Breast epithelium (tissue), 4 donors: ENCODE measurements at places on chromosomes 7 and 10. TPM values are rescaled to one million over a fixed set of nuclear protein-coding genes. Genes with fewer than 3 reads are reported as not detected.
A peak's percentile ranks its signal among the peaks of the same experiment; 100 is the strongest.

- no peak for DNase-seq
Measured at GRCh38 chr10:18474118-18474455, 177.3 kb downstream of the NSUN6 start.

The NCF1 gene
- total RNA-seq = not detected

- no peak for DNase-seq
Measured at GRCh38 chr10:107418085-107418806, 253.7 kb upstream of the SORCS1 start.

The PRF1 gene
- total RNA-seq = 4.3 TPM

DNA sequence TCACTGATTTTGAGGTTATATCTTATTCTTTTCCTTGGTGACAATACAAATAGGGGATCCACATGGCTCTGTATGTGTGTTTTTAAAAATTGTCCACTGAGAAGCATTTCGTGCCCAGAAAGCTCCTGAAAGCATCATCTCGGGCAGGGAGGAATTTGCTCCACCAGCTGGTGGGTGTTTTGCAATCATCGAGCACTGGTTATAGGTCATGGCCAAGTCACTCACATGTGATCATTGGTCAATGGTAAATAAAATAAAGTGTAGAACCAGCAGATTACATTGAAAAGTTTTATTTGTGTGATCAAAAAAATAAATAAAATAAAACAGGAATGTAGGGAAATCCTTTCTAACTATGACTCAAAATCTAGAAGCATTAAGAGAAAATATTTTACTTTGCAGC lies 23.0 kb upstream of the SNX13 start:
- no peak for DNase-seq

- peak; percentile 98 for DNase-seq
Measured at GRCh38 chr7:66654275-66655112, 25.8 kb downstream of the KCTD7 start.

DNA sequence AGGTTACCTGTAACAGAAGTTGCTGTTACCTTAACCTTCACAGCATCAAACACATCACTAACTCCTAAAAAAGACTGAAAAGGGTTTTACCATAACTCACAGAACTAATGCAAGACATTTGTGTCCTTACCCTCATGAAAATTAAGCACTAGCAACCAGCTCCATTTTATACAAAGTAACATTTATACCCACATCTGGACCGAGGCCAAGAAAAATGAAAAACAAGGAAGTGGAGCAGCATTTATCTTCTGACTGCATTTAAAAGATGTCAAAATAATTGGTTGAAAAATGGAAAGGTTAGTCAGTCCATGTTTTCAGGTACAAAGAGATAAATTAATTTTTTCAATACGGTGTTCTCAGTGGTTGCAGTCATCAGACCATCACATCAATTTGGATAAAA lies 3.1 kb upstream of the RBP4 start:
- no peak for DNase-seq

GRCh38 chr10:78548369-78548768 lies 514.7 kb downstream of the RPS24 start:
- DNase-seq = no peak

DNA sequence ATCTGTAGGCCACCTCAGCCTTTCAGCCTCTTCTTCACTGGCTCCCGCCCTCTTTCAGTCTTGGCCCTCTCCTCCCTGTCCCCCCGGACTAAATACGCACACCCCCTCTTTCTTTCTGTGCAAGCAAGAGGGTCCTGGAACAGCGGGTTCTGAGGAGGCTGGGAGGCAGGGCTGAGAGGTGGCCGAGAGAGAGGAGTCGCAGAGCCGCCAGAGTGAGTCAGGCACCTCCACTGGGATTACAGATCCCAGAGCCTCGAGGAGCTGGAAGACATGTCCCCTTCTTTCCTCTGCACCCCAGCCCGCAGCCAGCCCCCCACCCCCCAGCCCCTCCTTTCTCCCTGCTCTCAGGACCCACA lies 182 bp downstream of the CCDC136 start:
- DNase-seq = no peak

- no peak for DNase-seq
Measured at GRCh38 chr10:124621637-124622036, 122.5 kb downstream of the FAM53B start.

- no peak for DNase-seq
Measured at GRCh38 chr7:92609921-92610518, 19.8 kb upstream of the FAM133B start.

- DNase-seq = no peak
Measured at GRCh38 chr10:63103971-63104409, 29.1 kb upstream of the NRBF2 start.

The CYP26C1 gene
- not detected for total RNA-seq

DNA sequence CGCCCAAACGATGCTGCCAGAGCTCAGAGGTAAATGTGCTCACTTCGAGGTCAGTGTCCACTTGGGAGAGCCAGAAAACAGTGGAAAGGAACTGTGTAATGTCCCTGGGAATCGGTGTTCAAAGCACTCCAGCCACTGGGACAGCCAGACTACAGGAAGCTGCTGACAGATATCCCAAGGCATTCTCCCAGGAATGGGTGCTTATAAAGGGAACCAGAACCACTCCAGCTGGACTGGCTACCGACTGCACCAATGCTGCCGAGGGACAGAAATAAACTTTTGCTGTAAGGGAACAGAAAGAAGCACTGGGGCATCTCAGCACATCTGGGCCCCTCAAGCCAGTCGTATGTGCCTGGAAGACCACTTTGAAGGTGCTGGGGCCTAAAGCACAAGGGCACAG lies 76.7 kb downstream of the ATXN7L1 start:
- DNase-seq = no peak

GRCh38 chr10:77284797-77285196 lies 352.8 kb downstream of the KCNMA1 start:
- DNase-seq = no peak

The PTPN20 gene
- 14.8 TPM for total RNA-seq

The DYNC1I1 gene
- total RNA-seq = 7.7 TPM

The COA1 gene
- total RNA-seq = 91.4 TPM

- no peak for DNase-seq
Measured at GRCh38 chr7:81725003-81725811, 44.6 kb downstream of the HGF start.

- no peak for DNase-seq
Measured at GRCh38 chr7:55569269-55569663, 3.0 kb downstream of the VOPP1 start.

The GPR26 gene
- not detected for total RNA-seq

GRCh38 chr10:23742368-23742767 lies 303.5 kb downstream of the OTUD1 start:
- no peak for DNase-seq

DNA sequence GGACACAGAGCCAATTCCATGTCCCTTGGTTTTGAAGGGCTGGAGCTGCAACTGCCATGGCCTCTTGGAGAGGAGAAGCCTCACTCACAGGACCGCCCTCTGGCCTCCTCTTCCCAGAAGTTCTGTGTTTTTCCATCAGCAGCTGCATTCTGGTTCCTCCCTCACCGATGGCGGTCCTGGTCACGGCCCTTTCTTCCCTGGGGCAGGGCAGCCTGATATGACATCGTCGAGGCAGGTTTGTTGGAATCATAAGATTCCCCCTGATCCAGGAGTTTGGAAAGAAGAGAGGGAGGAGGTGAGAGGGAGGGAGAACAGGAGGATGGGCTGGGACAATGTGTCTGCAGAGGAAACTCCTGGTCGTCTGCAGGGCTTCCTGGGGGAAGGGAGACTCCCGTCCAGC lies 82.7 kb upstream of the PDZD8 start:
- no peak for DNase-seq

- no peak for DNase-seq
Measured at GRCh38 chr7:95589766-95590165, 6.5 kb downstream of the PDK4 start.
